ENCODE measurements at places on chromosomes 4 and X. TPM values are rescaled to one million over a fixed set of nuclear protein-coding genes. Genes with fewer than 3 reads are reported as not detected.

Gene PGAM4
- polyA plus RNA-seq, result 0.19 TPM

Gene CRMP1
- 1.7 TPM for polyA plus RNA-seq

GRCh38 chr4:1401409-1402020, 4.7 kb downstream of the NKX1-1 start:
- peak; percentile 6 for DNase-seq

- DNase-seq, result no peak
Measured at GRCh38 chrX:20313899-20314298, 47.2 kb upstream of the RPS6KA3 start.

Gene TRPC5OS
- polyA plus RNA-seq, result not detected

DNA sequence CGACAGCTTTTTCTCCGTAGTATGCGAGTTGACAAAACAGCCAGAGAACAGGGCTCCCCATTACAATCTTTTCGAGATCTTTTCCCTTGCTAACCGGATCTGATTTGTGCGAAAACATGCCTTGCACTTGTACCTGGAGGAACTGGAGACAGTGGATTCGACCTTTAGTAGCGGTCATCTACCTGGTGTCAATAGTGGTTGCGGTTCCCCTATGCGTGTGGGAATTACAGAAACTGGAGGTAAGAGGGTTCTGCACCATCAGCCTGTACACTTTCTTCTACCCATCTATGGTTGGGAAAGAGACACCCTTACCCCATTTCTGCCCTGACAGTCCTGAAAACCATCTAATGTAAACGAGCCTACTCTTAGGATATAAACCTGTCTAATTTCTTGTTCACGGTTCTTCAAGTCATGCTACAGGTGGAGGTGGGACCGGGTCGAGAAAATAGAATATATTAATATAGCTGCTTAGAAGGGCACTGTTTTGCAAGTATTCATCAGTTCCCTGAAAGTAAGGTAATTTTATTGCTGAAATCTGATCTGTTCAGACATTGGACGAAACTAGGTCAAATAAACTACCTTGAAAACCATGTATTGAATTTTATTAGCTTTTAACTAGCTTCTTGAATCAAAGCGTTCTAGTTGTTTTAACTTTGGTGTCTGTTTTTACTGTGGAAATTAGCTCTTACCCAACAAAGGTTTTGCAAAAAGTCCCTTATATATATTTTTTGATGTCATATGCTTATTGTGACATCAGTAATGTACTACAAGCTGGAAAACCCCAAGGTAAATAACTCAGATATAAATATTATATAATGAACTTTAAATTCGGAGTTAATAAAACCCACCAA, 869 bp downstream of the TMEM184C start:
- no peak for DNase-seq

Gene RHOXF1
- polyA plus RNA-seq, result not detected

GRCh38 chrX:99914635-99915034, 495.4 kb downstream of the PCDH19 start:
- DNase-seq, result no peak

- DNase-seq, result no peak
Measured at GRCh38 chr4:128357286-128357685, 69.7 kb upstream of the PGRMC2 start.

GRCh38 chr4:6362896-6363295, 93.2 kb downstream of the WFS1 start:
- DNase-seq, result peak; percentile 60

DNA sequence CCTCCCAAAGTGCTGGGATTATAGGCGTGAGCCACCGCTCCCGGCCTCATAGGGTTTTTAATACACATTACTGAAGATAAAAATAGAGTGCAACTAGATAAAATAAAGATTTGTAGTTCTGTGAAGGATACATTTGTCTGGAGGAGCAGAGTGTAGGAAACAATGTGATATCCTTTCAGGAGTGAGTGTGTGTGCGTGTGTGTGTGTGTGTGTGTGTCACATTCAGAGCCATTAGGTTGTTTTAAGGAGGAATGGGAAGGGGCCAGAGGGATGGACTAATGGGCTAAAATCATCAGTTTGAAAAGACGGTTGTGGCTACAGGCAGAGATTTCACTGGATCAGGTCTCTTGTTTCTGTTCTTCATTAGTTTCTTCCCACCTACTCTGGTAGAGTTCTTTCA, 40.0 kb downstream of the RBPJ start:
- DNase-seq, result no peak

Gene ANKRD50
- polyA plus RNA-seq, result 6.5 TPM

GRCh38 chrX:55767100-55767499, 49.6 kb downstream of the RRAGB start:
- no peak for DNase-seq

- no peak for DNase-seq
Measured at GRCh38 chr4:105215609-105216313, 69.1 kb downstream of the TET2 start.

DNA sequence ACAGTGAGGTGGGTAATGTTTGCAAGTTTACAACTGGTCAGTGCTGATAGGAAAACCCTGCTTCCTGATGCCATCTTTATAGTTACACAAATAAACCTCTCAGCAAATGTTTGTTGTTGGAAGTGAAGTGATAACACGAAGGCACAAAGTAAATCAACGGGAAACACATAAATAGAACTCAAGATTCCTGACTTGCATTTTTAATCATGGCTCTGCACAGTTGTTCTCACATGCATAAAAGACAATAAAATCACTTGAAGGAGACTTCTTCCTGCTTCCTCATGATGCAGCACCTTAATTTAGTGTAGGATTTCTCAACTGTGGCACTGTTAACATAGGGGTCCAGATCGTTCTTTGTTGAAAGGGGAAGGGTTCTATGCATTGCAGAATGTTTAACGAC, 907.7 kb downstream of the RAB28 start:
- DNase-seq, result no peak

GRCh38 chrX:1455948-1456280, 3.2 kb upstream of the ASMTL start:
- DNase-seq, result no peak

- DNase-seq, result no peak
Measured at GRCh38 chr4:123619326-123619725, 222.7 kb downstream of the SPRY1 start.

Gene VGLL1
- not detected for polyA plus RNA-seq

DNA sequence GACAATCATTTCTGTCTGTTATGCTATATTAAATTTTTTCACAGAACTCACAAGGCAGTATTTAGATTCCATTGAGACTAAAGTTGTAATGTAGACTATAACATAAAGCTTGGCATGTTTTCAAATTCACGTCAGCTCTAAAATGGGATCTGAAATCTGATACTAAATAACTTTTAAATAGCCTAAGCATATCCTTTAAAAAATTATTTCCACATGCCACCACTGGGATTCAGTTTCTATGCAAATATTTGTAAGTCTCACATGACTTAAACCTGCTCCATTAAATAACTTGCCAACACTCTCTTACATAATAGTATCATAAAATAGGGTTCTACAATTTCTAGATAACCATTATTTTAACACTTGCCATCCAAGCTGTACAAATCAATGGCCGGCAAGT, 32.4 kb downstream of the KLHL8 start:
- no peak for DNase-seq

DNA sequence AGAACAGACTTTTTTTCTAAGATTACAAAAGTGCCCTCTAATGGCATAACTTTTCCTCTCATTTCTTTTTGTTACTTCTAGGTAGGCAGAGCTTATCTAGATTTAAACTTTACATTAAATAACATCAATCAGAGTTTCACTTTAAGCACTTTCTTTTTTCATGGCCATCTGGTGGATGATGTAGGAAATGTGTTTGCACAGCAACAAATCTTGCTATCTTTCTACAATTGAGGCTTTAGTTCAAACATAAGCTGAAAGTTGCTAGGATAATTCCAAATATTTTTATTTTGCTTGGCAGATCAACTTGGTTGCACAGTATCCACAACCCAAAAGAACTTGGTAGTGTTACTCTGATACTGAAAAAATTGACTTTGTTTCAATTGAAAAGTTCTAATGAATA, 22.0 kb downstream of the NDNF start:
- DNase-seq, result no peak

DNA sequence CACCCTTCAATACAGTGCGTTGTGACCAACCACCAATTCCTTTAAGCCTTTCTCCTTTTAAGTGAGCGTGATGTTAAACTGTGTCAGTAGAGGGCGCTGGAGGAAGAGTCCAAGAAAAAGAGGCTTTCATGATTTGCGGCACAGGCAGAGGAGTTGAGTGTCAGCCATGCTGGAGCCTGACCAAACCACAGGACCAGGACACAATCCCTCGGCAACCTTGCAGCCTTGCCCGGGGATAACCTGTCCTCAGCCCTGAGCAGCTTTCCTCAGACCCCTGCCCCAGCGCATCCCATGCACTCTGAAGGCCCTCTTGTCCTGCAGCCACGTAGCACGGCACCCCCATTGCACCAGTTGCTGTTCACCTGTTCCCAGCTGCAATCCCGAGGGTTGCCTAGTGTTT, 53.5 kb upstream of the SMIM31 start:
- DNase-seq, result no peak

GRCh38 chrX:40154250-40154852, 56.6 kb upstream of the BCOR start:
- peak; percentile 66 for DNase-seq

Gene DRP2
- 0.04 TPM for polyA plus RNA-seq

DNA sequence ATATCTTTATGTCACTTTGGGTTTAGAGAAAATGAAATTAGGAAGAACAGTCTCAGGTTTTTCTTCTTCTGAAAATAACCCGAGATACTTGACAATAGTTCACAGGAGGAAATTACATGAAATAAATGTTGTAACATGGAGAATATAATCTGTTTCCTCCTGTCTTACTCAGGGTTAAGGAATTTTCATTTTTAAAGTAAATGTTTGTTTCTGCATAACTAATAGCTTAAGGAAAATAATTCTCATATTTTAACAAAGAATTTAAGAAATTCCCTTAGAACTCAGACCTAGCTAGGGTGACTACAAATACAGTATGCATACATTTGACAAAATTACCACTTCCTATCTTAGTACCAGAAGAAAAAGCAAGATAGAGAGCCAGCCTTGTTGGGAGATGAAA, 17.2 kb upstream of the SPRY1 start:
- no peak for DNase-seq

Gene SLC4A4
- polyA plus RNA-seq, result 4.8 TPM

DNA sequence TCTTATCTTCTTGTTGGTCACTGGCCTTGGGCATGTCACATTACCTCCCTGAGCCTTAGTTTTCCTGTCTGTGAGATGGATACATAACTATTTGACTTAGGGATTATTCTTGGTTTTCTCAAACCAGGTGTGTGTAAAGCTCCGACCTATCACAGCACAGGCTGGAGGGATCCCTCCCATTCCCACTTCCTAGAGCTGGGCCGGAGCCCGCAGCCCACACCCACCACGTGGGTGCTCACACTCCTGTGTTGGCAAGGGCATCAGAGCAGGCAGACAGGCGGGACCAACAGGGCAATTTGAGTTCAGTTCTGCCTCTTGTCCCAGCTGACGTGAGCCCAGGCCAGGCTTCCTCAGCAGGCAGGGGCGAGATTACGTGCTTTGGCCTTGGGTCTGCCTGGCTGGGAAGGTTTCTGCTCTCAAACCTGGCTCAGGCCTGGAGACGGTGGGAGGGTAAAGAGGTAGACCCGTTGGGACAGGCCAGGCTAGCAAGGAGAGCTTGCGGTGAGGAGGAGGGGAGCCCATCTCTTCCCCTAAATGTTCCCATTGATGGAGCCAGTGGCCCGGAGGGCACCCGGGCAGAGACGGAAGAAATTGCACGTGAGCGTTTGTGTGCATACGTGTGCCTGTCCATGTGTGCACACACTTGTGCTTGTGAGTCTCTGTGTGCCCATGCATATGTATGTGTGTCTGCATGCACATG, 734 bp upstream of the SH3TC1 start:
- no peak for DNase-seq

- peak; percentile 28 for DNase-seq
Measured at GRCh38 chr4:141702472-141703182, 66.2 kb downstream of the IL15 start.

- peak; percentile 69 for DNase-seq
Measured at GRCh38 chrX:153662266-153662665, 11.3 kb downstream of the PNCK start.

Gene ANOS1
- 0.76 TPM for polyA plus RNA-seq

DNA sequence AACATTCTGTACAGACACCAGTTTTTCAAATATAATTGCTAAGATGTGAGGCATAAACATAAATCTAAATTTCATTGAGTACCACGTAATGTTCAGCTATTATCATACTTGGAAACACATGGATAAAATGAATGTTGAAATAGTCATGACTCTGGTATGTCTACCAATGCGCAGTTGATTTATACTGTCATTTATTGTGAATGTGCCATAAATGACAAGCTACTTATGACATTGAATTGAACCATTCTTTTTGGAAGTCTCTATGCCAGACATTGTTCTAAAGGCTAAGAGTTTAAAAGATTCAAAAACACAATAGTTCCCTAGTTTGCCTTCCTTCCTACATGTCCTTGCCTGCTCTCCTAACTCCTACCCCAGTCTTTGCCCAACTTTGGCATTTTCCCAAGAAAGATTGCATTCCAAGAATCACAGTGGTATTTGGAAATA, 96.6 kb upstream of the DMD start:
- DNase-seq, result no peak

Gene IL9R
- not detected for polyA plus RNA-seq

Measured in heart left ventricle (tissue), 16 donors.